ENCODE measurements at places on chromosomes 5 and 9.
A peak's percentile ranks its signal among the peaks of the same experiment; 100 is the strongest.

- no peak for DNase-seq
Measured at GRCh38 chr5:89236900-89237299, 353.9 kb upstream of the MEF2C start.

- peak; percentile 84 for DNase-seq
Measured at GRCh38 chr5:50666261-50667022, at the start of gene PARP8. PARP8 (plus strand) TSS chr5:50666637; CDS start chr5:50667096, 459 bp downstream.

- peak; percentile 56 for DNase-seq
Measured at GRCh38 chr9:127489471-127490115, 38.3 kb downstream of the LRSAM1 start.

DNA sequence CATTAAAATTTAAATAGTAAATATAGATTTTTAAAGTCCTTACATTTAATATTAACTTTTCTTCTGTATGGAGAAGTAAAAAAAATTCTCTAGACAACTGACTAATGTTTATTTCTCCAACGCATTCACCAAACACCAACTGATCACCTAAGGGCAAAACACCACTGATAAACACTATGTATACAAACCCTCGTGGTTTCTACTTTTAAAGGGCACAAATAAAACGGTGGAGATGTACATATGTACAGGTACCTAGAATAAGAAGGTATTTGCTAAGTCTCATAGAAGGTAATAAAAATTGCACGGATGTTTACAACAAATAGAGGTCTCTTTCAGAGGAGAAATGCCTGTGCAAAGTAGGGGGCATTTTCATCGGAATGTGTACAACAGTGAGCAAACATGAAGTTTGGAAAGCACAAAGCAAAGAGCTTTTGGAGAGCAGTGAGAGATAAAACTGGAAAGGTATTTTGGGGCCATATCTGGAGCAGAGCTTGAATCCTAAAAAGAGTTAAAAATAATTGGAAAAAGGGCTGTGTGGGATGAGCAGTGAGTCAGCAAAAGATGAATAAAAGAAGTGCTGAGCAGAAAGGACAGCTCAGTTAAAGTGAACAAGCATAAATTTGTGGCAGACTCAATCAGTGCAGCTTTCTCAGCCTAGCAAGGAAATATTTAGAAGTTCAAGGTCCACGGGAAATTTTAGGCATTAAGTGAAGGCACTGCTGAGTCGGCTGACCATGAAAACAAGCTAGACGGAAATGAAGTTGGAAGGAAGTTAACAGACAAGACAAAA, 160.0 kb downstream of the TMEM161B start:
- DNase-seq = no peak

- no peak for DNase-seq
Measured at GRCh38 chr5:32583582-32584232, 1.6 kb upstream of the SUB1 start.

GRCh38 chr9:34493972-34494535, 28.7 kb downstream of the ENHO start:
- DNase-seq = peak; percentile 78

GRCh38 chr9:132156262-132156661, 5.6 kb upstream of the NTNG2 start:
- DNase-seq = no peak

Measured in eye (tissue), 1 donor.